Body of pancreas (tissue), 4 donors: ENCODE measurements at places on chromosomes 4 and X. TPM values are rescaled to one million over a fixed set of nuclear protein-coding genes. Genes with fewer than 3 reads are reported as not detected.

RHOH gene
- 2.9 TPM for total RNA-seq

PHOX2B gene
- total RNA-seq, result not detected

ADH1A gene
- not detected for total RNA-seq

AP1AR gene
- 12.5 TPM for total RNA-seq

VSIG4 gene
- 38.9 TPM for total RNA-seq

- no peak overlapping the region for H3K4me3 ChIP-seq
- peaks cover 34% of the 10 kb centered on the region for H3K4me1 ChIP-seq
- H3K36me3 ChIP-seq, result no peaks in the 10 kb centered on the region
- H3K27ac ChIP-seq, result peak overlapping the region; percentile 73
- peak; percentile 80 for DNase-seq
These were observed 6.1 kb downstream of the TACC3 start for GRCh38 chr4:1727117-1728031.

GRCh38 chr4:52638717-52639116 is 20.4 kb downstream of the USP46 start:
- no peak for DNase-seq
- no peaks in the 10 kb centered on the region for H3K36me3 ChIP-seq
- H3K4me3 ChIP-seq, result no peak overlapping the region

- no peak overlapping the region for H3K4me3 ChIP-seq
- H3K27ac ChIP-seq, result no peak overlapping the region
- DNase-seq, result no peak
- H3K27me3 ChIP-seq, result no peaks in the 10 kb centered on the region
These were observed 16.2 kb upstream of the ART3 start for GRCh38 chr4:76058302-76058701.

- H3K27ac ChIP-seq, result no peak overlapping the region
- DNase-seq, result peak; percentile 15
These were observed 40.4 kb upstream of the PDHA1 start for GRCh38 chrX:19303256-19303880.

DNA sequence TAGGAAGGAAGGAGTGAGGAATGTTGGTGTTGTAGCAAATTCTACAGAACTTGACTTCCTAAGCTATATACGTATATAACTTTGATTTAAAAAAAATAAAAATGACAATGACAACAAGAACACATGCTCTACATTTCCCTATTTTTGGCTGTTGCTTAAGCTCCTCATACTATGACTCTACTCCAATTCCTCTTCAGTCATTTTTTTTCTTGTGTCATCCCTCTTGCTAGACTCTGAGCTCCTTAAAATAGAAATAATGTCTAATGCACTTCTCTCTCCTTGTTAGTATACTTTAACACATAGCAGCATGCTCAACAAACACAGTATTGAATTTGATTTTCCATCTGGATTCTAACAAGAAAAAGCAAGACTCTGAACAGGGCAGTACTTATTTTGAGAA is 144.0 kb downstream of the HDX start:
- no peak overlapping the region for H3K27ac ChIP-seq
- no peaks in the 10 kb centered on the region for H3K4me1 ChIP-seq
- H3K4me3 ChIP-seq, result no peak overlapping the region
- H3K27me3 ChIP-seq, result no peaks in the 10 kb centered on the region
- DNase-seq, result no peak

DNA sequence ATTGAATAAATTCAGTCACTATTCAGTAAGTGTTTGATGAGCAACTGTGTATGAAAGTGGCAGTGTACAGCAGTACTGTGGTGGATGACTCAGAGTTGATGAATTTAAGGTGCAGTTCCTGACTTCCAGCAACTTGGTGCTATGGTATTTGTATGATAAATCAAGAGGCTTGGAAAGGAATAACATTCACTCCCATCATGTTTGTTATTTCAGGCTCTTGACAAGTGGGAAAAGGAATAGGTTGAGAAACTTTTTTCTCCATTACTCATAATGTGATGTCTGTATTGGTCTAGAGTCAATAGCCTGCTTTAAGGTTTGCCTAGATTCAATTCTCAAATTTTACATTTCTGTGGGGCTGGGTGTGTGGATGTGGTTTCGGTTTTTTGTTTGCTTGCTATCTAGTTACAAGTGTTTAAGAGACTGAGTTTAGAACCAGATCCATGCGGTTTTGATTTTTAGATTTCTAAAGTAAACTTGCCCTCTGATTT is 35.1 kb upstream of the CYP2U1 start:
- H3K27ac ChIP-seq, result no peak overlapping the region
- no peak overlapping the region for H3K4me3 ChIP-seq
- DNase-seq, result no peak
- H3K4me1 ChIP-seq, result no peaks in the 10 kb centered on the region
- no peaks in the 10 kb centered on the region for H3K27me3 ChIP-seq

DNA sequence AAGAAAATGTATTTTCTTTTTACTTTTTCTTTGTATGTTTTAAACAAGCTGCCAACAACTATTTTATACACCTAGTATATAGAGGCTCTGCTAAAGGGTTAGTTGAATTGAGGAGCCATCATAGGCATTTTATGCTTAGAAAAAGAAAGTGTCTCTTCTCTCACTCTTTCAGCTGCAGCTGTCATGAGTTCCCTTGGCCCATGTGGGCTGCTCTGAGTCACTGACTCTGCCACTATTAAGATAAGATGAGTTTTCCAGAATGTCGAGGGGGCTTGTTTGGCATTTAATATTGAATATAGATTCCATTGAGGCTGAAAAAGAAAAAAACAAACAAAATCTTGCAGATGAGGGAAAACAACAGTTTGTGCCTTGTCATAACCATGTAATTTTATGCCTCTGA is 126.0 kb upstream of the PAQR3 start:
- H3K27ac ChIP-seq, result no peak overlapping the region
- DNase-seq, result no peak
- H3K4me3 ChIP-seq, result no peak overlapping the region
- no peaks in the 10 kb centered on the region for H3K27me3 ChIP-seq
- H3K4me1 ChIP-seq, result no peaks in the 10 kb centered on the region

DNA sequence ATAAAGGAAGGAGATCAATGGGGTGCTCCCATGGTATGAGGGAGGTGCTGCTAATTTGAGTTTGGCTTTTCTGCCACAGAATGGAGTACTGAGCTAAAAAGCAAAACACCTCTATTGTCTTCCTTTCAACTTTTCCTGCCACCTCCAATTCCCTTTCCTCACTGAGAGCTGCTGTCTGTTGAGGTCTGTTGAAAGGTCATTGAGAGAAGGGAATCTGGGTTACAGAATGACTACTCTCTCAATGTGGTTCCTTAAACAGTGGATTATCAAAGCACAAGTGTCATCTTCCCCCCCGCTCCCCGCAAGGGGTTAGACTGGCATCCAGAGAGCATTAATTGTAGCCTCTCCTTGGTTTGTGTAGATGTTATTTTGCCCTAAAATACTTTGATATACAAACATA is 10.7 kb downstream of the USP9X start:
- no peaks in the 10 kb centered on the region for H3K27me3 ChIP-seq
- H3K36me3 ChIP-seq, result no peaks in the 10 kb centered on the region
- no peak for DNase-seq
- H3K4me1 ChIP-seq, result peaks cover 49% of the 10 kb centered on the region

GRCh38 chr4:182918044-182918607 is 940 bp upstream of the DCTD start:
- H3K4me3 ChIP-seq, result peak overlapping the region; percentile 50
- DNase-seq, result no peak
- no peaks in the 10 kb centered on the region for H3K27me3 ChIP-seq
- H3K36me3 ChIP-seq, result peaks cover 2% of the 10 kb centered on the region

DNA sequence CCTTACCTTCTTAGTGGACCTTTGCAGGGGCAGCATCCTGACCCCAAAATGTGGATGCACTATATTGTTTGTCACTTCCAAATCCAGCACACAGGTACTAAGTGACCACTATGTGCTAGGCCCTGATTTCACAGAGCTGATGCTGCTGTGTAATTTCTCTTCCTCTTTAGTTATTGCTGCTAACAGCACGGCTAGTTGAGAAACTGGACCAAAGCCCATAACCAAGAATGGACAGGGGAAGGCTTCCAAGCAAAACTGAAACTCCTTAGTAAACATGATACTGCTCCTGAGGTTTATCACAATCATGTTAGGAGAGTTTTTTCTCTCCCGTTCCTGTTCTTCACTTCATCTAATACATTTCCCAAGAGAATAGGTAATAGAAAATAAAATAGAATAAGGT is 172.9 kb upstream of the TTC29 start:
- no peaks in the 10 kb centered on the region for H3K36me3 ChIP-seq
- H3K4me1 ChIP-seq, result peaks cover 6% of the 10 kb centered on the region
- H3K27me3 ChIP-seq, result no peaks in the 10 kb centered on the region
- no peak overlapping the region for H3K27ac ChIP-seq

- H3K27ac ChIP-seq, result no peak overlapping the region
- no peaks in the 10 kb centered on the region for H3K27me3 ChIP-seq
- no peaks in the 10 kb centered on the region for H3K4me1 ChIP-seq
These were observed 7.4 kb downstream of the CFAP97 start for GRCh38 chr4:185196437-185196836.

DNA sequence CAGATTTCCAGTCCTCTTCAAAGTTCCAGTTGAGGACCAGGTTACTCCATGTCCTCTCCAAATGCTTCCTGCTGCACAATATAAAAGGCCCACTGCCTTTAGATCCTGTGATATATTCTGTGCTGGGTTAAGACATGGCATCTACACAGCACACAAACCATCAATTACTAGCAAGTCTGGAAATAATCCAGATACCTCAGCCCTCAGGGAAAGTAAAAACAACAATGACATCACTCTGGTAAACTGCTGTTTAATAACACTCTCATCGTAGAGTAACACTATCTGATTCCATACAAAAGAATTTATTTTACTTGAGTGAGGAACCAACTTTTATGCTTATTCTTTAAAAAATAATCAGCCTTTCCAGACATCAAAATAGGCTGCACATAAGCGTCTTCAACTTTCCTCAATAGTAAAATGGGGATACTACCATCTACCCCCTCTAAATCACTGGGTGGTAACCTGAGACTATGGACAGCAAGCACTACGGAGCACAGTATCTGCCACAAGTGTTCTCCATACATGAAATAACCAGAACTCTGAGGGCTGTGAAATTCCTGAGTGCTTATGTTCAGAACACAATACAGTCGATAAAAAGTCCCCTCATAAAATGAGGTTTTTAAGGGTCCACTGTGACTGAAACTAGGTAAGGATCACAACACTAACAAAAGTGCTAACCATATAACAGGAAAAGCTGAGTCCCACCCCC is 53.4 kb downstream of the ABCG2 start:
- no peaks in the 10 kb centered on the region for H3K27me3 ChIP-seq
- H3K4me3 ChIP-seq, result no peak overlapping the region
- no peak for DNase-seq
- H3K4me1 ChIP-seq, result peaks cover 17% of the 10 kb centered on the region

DNA sequence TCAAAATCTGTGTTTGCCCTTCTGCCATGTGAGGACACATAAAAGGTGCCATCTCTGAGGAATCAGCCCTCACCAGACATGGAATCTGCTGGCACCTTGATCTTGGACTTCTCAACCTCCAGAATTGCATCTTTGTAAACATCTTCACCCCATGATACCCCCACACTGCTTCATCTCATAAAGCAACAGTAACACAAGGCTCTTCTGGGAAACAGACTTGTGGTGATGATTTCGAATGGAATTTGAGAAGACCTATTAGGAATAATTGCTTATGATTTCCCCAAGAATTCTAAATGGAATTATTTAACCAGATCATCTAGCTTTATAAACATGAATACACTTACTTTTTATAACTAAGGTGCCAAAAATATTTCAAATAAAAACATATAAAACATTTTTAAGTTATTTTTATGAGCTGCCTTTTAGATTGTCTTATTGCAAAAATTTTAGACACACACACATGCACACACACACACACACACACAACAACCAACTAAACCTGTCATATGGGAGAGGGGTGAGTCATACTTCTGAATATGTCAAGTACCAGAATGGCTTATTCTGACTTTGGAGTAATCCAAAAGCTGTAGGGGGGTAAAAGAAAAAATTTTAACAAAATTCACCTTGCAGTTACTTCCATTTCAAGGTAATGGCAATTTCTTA is 82.0 kb downstream of the USP46 start:
- no peaks in the 10 kb centered on the region for H3K27me3 ChIP-seq
- H3K4me1 ChIP-seq, result no peaks in the 10 kb centered on the region

GRCh38 chr4:132958457-132959263 is 190.4 kb upstream of the PCDH10 start:
- no peaks in the 10 kb centered on the region for H3K27me3 ChIP-seq
- no peak overlapping the region for H3K27ac ChIP-seq
- H3K36me3 ChIP-seq, result no peaks in the 10 kb centered on the region
- no peaks in the 10 kb centered on the region for H3K4me1 ChIP-seq
- no peak overlapping the region for H3K4me3 ChIP-seq
- DNase-seq, result no peak

DNA sequence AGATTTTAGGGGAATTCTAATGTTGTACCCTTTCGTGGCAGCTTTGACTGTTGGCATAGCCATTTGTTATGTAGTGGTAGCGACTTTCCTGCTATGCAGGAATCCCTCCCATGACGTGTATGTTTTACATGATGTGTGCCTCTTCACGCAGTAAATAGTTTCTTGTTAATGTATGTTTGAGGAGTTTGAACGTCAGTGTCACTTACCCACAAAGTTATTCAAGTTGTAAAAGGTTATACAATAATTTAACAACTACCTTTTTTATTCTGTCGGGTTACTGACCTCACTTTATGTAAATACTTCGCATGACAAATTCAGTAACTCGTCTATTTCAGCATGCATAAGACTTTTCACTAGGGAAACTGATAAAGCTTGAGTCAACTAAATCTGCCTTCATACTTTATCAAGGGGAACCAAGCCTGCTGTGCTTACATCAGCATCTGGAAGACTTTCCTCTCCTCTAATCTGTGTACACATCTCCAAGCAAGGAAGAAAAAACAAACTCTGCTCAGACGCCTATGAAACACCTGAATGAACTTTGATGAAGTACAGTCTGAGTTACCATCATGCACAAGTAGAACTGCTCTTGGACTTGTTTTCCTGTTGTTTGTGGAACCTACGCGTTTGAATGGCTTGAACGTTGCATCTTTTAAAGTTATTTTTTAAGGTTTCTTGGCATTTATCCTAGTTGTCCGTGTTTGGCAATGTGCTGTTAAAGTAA is 61.2 kb downstream of the SLC9A6 start:
- no peak overlapping the region for H3K27ac ChIP-seq
- no peak overlapping the region for H3K4me3 ChIP-seq
- no peaks in the 10 kb centered on the region for H3K27me3 ChIP-seq

DNA sequence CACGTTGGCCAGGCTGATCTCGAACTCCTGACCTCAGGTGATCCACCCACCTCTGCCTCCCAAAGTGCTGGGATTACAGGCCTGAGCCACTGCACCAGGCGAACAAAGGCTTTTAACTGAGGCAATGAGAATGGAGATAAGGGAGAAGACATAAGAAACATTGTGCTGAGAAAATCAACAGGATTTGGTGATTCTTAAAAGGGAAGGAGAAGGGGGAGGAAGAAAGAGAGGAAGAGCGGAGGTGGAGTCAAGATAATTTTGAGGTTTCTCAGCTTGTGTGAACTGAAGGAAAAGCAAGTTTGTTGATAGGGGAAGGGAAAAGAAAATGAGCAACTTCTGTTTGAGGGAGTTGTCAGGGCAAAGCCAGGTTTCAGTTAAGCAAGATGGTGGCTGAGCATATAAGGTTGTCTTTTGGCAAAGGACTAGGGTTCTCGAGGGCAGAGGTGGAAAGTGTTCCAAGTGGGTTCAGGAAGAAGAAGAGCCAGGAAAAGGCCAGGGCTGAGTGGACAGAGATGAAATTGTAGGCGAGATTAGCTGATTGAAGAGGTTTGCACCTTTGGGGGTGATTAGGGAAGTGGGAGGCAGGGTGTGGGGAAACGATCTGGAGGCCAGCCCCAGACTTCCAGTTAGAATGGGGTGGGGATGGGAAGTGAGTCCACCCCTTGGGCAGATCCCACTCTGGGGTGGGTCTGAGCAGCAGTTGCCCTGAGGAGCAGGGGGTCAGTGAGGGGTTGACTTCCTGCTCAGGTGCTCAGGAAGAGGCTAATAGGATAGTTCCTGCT is 7.8 kb downstream of the DOCK11 start:
- H3K27ac ChIP-seq, result no peak overlapping the region
- no peak for DNase-seq
- H3K36me3 ChIP-seq, result no peaks in the 10 kb centered on the region
